ENCODE measurements at places on chromosomes 11 and 22.
A peak's percentile ranks its signal among the peaks of the same experiment; 100 is the strongest.

GRCh38 chr11:61529537-61530225 is 21.1 kb downstream of the LRRC10B start:
- DNase-seq: no peak

- no peak for DNase-seq
These were observed 1500.4 kb downstream of the TBC1D22A start for GRCh38 chr22:48262596-48263430.

DNA sequence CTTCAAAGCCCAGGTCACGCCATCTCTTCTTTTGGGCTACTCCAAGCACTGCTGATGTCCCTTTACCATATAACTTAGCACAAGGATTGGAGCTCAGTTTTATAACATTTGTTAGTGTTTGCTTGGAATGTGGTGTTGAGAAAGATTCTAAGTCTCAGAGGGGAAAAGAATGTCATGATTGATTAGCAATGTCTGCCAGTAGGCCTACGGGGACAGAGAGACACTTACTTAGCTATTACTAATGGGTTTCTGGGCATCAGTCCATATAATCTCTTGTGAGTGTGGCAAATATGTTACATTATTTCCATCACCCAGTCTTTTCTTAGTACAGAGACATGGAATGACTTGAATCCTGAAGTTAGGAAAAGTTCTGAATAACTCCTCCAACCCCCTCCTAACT is 75.4 kb upstream of the FSHB start:
- DNase-seq: no peak

GRCh38 chr11:62774407-62774806 is 3.2 kb downstream of the TAF6L start:
- no peak for DNase-seq

GRCh38 chr22:33640900-33641299 is 279.4 kb downstream of the LARGE1 start:
- DNase-seq: no peak

DNA sequence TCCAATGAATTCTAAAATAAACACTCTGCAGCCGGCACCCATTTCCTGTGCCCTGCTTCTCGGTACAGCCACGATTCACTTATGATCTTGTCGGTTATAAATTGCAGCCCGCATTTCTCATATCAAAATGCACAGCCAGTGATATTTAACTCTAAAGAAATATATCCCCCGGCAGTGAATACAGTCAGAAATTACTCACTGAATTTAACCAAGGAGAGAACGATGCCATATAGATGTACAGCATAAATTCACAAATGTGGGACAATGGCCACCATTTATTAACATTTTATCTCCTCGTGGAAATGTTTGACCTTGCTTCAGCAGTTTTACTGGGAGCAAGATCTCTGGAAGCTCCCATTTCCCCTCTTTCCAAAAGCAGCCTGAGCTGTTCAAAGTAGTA is 1517.8 kb downstream of the BRD1 start:
- no peak for DNase-seq

DNA sequence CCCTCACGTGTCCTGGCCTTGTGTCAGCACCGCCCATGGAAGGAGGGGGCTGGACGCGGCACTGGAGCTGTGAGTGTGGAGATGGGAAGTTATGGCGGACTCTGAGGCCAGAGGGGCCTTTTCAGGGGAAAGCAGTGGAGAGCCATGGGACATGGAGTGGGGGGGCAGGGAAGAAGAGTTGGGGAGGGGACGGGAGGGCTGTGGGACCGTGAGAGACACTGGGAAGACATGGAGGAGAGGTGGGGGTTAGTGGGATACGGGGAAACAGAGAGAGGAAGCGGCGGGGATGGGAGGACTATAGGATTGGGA is 58.2 kb downstream of the FBXO7 start:
- no peak for DNase-seq

- DNase-seq: no peak
These were observed 5.7 kb downstream of the PRR5 start for GRCh38 chr22:44707752-44708151.

GRCh38 chr22:27925331-27925730 is 6.3 kb upstream of the PITPNB start:
- DNase-seq: no peak

DNA sequence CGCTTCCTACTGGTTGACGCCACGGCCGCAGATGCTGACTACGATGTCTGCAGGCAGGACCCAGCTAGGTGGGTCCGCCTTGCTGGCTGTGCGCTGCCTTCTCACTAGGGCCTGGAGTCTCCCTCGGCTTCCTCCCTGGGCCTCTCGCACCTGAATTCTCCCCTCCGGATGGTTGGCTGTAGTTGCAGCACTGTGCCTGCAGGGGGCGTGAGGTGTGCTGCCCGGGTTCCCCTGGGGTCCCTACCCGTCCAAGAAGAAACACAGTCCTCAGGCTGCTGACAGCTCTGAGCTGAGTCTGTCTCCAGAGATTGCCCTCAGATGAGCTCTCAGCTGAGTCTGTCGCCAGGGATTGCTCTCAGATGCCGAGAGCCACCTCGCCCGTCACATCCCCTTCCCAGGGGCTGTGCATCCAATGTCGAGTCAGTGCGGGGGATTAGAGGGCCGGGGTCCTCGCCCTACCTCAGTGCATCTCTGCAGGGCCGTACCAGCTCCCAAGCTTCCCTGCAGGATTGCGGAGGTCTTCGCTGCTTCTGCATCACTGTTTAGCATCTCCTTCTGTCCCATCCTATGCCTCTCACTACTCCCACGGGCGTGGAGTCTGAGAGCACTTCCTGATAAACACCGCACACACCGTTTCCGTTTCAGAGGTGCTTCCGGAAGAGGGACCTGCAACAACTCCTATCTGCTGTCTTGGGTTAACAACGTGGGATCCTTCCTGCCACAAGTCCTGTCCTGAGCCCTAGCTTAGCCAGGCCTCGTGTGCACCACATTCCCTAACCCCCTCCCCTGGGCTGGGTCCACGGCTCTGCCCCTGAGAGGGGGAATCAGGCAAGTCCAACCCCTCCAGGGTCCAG is 196.9 kb downstream of the CSNK2A3 start:
- DNase-seq: no peak

- DNase-seq: no peak
These were observed 58.3 kb downstream of the PRR5L start for GRCh38 chr11:36354221-36355003.

DNA sequence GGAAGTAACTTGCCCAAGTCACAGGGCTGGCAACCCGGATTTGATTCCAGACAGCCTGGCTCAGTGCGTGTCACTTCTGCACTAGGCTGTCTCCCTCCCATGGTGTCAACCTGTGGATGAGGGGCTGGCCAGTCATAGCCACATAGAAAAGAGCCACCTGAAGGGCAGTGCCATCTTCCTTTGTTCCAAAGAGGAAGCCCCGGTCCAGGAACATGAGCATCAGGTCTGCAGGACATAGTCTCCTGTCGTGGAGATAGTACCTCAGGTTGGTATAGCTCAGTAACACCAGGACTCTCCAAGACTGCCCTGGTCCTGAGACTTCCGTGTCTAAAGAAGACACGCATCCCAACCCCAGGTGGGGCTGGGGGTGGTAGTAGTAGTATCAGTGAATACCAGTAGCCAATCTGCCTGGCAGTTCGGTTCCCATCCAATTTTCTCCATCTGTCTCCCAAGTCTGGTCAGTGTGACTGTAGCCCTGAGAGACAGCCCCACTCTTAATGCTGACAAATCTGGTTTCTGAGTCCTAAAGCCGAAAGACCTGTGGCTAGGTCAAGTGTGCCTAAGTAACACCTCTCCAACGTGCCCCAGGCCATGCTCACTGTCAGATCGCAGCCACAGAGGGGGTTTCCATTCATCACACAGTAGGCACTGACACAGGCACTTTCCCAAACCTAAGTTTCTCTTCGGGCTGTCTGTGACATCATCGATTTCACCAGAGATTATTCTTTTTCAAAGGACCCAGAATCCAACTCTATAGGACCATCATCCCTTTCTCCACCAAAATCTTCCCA is 33.1 kb downstream of the C11orf58 start:
- no peak for DNase-seq

DNA sequence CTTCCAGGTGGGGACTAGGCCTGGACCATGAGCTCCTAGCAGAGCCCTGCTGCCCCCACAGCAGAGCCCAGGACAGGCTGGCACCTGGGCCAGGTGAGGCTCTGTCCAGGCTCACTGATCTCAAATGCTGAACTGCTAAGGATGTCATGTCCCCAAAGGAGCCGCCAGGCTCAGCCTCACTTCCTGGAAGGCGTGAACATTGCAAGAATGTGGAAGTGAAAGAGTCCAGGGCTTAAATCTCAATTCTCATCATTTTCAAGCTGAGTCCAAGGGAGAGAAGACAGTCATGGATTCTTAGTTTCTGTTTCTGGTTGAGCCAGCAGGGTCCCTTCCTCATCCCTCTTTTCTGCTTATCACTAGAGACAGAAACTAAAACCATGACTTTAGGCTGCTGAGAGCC is 5.0 kb downstream of the ASCL2 start:
- no peak for DNase-seq

GRCh38 chr11:78860720-78861422 is 286.2 kb upstream of the NARS2 start:
- DNase-seq: no peak

DNA sequence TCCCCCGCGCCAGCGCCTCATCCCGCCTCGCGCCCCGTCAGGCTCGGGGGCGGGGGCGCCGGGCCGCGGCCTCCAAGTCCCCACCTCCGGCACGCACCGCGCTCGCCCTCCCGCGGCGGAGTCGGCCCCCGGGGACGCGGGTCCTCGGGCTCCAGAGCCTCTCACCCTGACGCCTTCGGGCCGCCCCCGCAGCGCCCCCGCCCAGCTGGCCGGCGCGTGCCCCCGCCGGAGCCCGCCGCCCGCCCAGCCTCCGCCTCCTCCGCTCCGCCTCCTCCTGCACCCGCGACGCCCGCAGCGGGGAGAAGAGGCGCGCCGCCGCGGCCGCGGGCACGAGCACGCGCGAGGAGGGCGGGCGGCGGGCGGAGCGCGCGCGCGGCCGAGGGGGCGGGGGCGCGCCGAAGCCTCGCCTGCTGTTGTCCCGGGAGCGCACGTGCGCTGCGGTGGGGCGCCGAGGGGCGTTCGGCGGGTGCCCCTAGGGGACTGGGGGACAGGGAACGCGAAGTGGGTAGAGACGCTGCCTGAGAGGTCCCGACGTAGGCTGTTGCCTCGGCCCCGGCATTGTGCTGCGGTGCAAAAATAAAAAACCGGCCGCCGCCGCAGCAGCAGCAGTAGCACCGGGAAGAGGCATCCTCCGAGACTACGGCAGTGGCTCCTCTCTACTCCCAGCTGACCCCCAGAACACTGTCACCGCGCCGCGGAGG is 87.4 kb upstream of the ARHGAP32 start:
- peak; percentile 20 for DNase-seq

DNA sequence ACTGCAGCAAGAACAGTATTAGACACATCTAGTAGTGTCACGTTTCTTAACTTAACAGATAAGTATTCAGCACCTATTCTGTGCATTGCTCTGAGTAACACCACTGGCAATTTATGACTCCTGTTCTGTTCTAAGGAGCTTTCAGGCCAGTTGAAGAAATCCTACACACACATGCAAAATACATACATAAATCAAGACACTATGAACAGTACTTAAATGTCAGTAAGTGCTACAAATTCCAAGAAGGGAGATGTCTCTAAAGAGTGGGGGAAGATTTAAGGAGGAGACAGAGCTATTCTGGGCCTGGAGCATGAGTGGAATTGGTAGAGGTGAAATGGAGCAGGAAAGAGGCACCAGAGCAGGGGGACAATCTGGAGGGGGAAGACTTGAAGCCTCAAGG is 46.2 kb upstream of the CLMP start:
- DNase-seq: no peak

DNA sequence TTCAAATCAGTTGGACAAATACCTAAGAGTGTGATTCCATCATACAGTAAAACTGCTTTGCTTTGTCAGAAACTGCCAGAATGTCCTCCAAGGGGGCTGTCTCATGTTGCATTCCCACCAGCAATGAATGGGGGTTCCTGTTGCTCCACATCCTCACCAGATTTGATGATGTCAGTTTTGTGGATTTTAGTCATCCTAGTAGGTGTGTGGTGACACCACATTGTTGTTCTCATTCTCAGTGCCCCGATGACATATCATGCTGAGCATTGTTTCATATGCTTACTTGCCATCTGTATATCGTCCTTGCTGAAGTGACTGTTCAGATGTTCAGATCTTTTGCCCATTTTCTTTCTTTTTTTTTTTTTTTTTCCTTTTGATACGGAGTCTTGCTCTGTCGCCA is 37.0 kb downstream of the CDPF1 start:
- DNase-seq: no peak
